ENCODE measurements at places on chromosomes 1 and 21.

DNA sequence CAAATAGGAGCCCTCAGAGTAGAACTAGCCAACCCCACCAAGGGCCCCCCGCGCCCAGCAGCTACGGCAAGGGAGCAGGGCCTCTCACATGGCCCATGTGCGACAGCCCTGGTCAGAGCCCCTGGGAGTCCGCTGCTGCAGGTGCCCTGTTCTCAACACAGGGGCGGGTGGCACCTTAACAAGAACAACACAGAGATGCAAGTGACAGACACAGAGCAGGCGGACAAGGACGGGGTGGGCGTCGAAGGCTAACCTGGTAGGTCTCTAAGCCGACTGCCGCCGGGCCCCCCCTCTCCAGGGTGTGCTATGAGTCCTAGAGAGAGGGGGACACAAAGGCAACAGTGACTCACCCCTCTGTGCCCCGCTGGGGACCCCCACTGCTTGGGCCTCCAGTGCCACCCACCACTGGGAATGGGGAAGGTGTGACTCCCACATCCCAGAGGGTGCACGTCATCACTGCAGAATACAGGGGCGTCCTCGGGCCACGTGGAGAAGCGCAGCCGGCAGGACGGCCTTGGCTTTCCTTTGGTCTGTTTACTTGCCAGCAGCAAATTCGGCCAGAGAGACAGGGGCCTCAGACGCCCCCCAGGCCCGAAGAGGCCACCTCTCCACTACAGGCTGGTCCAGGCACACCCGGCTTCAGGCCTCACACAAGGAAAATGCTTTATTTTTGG is 44.8 kb downstream of the PRDM15 start:
- DNase-seq = no peak

GRCh38 chr1:91754816-91755580 is 131.0 kb downstream of the TGFBR3 start:
- DNase-seq = no peak

GRCh38 chr1:13514821-13515220 is 1.0 kb upstream of the LRRC38 start:
- no peak for DNase-seq

DNA sequence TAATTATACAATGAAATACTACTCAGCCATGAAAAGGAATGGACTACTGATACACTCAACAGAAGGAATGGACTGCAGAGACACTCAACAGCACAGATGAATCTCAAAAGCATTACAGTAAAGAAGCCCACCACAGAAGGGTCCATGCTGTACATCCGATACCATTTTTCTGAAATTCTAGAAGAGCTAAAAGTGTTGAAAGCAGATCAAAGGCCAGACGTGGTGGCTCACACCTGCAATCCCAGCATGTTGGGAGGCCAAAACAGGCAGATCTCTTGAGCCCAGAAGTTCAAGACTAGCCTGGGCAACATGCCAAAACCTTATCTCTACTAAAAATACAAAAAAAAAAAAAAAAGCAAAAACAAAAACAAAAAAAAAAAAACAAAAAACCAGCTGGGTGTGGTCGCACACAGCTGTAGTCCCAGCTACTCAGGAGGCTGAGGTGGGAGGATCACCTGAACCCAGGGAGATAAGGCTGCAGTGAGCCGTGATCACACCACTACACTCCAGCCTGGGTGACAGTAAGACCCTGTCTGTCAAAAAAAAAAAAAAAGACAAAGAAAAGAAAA is 15.5 kb downstream of the PPP1R15B start:
- no peak for DNase-seq
